ENCODE measurements at places on chromosomes 1 and 21.

DNA sequence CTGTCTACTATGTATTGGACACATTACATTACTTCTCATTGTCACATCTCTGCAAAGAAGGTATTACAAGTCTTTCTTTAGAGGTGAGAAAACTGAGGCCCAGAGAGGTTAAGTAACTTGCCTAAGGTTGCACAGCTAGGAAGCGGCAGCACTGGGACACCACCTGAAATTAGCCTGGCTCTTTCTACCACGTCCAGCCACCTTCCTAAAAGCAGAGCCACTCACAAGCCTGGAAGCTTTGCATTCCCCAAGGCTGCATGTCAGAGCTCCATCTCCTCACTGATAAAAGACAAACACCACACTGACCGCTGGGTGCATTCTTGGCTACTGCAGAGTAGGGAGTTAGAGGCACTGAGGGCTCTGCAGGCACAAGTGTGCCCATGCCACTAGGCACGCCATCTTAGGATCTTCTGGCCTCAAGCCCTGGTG is 2.4 kb downstream of the CD247 start:
- DNase-seq, result no peak

- no peak for DNase-seq
Observed at GRCh38 chr1:4634793-4635406, 19.5 kb upstream of the AJAP1 start.

- DNase-seq, result no peak
Observed at GRCh38 chr1:236114076-236114747, 28.1 kb upstream of the GPR137B start.

GRCh38 chr1:23596382-23597358 is 37.4 kb upstream of the ID3 start:
- no peak for DNase-seq

DNA sequence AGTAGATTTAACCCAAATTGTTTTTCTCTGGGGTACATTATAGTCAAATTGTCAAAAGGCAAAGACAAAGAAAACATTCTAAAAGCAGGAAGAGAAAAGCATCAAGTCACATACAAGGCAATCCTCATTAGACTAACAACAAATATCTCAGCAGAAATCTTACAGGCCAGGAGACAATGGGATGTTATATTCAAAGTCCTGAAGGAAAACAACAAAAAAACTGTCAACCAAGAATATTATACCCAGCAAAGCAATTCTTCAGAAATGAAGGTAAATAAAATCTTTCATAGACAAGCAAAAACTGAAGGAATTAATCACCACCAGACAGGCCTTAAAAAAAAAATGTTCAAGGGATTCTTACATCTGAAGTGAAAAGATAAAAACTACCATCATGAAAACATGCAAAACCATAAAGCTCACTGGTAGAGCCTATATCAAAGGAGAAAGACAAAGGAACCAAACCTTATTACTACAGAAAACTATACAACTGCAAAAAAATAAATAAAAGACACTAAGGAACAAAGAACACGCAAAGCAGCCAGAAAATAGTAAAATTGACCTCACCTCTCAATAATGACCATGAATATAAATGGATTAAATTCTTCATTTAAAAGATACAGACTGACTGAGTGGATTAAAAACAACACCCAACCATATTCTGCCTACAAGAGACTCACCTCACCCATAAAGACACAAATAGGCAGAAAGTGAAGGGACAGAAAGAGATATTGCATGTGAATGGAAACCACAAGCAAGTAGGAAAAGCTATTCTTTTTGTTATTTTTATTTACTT is 113.8 kb upstream of the ZC3H11B start:
- DNase-seq, result no peak
